NCI-H1930 (cell line): ENCODE measurements at places on chromosomes 12 and 14.

DNA sequence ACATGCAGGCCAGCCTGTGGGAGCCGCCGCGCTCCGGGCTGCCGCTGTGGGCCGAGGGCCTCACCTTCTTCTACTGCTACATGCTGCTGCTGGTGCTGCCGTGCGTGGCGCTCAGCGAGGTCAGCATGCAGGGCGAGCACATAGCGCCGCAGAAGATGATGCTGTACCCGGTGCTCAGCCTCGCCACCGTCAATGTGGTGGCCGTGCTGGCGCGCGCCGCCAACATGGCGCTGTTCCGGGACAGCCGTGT, 2.9 kb downstream of the TMEM121 start:
- DNase-seq = no peak

- DNase-seq = no peak
Observed at GRCh38 chr14:35374263-35374712, 30.3 kb downstream of the NFKBIA start.

GRCh38 chr14:93368996-93369712, 22.2 kb downstream of the COX8C start:
- DNase-seq = no peak

DNA sequence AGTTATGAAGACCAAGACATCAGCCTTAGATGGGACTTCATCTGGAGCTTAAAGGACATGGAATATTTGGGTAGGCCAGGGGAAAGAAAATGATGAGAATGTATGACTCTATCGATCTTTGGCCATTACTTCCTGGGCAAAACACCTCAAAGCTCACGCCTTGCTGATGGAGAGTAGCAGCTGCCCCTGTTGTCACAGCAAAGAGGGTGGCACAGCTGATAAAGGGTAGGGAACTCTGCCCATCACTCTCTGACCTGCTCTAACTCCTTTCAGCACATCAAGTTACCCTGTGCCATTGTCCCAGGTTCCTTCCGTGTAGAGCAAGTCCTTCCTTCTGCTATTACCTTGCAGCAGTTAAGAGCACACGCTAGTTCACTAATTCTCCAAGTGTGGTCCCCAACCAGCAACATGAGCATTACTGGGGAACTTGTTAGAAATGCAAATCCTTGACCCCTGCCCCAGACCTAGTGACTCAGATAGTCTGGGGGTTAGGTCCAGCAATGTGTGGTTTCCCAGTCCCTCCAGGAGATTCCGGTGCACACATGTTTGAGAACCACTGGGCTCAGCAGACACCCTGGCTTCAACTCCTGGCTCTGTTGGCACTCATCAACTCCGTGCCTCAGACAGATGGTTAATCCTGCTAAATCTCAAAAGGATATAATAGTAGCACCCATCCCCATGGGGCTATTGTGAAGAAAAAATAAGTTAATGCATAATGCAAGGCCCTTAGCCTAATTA, 93.7 kb upstream of the EEA1 start:
- no peak for DNase-seq

- no peak for DNase-seq
Observed at GRCh38 chr14:56554301-56554700, 25.3 kb upstream of the TMEM260 start.

GRCh38 chr12:123571343-123571813, 13.0 kb upstream of the TMED2 start:
- DNase-seq = no peak

DNA sequence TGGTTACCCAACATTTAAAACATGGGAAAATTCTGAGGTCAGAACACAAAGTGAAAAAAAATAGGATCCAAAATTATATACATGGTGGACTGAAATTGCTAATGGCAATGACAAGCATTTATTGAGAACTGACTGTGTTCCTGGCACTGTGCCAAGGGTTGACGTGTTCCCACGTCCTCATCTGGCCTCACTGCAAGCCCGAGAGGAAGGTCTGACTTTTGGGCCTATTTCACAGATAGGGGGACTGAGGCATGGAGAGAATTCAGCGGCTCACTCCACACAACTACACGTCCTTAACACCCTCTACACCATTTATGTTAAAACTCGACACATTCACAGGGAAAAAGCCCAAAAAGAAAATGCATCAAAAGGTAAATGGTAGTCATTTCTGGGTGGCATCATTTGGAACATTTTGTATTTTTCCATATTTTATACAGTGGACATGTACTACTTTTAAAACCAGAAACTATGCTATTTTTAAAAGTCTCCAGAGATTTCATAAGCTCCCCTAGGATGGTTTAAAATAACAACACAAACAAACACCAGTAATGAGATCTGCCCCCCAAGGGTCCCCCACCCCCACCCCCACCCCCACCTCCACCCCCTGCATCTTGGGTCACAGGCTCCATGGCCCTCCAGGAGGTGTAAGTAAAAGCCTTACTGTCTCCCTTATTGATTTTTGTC, 27.7 kb downstream of the CLMN start:
- DNase-seq = no peak

DNA sequence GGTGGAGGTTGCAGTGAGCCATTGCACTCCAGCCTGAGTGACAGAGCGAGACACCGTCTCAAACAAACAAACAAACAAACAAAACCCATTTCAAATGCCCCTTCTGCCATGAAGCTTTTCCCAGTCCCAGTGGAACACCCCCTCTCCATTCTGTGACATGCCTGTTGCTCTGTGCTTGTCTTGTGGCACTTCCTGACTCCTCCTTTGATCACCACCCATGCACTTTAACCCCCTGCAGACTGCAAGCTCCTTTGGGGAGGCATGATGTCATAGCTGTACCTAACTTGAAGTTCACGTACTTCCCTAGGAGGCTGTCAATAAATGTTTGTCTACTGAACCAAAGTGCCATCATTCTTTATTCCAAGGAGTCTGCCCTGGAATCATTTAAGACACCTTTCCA, 64.7 kb downstream of the TMCC3 start:
- no peak for DNase-seq
